Dermis blood vessel endothelial cell (primary cell): ENCODE measurements at places on chromosomes 7 and 10. TPM values are rescaled to one million over a fixed set of nuclear protein-coding genes. Genes with fewer than 3 reads are reported as not detected.

CREB5 gene
- 1.5 and 4.1 TPM in 2 replicates for total RNA-seq

DNA sequence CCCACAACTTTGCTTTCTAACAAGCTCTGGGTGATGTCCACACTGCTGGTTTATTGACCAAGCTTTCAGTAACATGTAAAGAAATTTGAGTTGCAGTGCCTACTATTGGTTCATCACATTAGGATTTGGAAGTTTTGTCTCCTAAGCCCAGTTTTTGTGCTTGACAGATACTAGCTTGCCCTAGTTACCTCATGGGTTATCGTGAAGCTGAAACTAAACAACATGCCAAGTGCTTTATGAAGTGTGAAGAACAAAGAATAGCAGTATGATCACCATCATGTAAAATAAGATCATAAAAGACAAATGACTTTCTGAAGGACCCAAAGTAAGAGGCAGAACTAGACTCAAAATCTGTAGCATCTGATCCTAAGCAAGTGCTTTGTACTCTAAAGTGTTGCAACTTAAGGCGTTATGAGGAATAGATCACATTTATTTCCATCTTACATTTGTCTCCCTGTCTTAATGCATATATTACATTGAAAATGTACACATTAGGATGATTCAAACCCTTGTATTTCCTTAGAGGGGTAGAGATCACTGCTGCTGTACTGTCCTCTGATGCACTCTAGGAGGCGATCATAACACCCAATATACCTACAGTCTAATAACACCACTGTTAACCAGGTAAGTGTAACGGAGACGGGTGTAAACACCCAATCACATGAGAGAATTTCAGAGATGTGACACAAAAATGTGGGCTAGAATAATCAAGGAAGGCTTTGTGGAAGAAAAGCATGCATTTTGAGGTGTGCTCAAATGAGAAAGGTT, 71.3 kb downstream of the NRCAM start:
- no peak for DNase-seq

DNA sequence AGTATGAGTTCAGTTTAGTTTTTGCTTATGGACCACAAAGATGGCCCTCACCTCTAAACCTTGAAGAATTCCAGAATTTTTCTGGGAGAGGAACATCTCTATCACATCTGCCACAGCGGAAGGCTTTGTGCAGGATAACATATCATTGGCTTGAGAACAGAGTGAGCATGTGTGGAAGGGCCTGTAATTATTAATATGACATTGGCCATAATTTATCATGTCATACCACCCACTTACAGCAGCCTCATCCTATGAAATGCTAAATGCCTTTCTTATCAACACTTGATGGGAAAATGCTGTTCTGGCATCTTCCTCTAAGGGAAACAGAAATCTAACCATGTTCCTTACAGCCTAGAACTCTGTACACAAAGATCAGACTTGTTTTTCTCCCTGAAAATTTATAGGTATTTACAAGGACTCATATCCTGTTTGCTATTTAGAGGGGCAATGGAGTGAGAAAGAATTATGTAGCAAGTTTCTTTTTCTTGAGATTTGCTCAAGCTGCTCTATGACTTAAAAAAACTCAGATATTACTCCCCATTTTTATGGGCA, 817.3 kb downstream of the LRMDA start:
- no peak for DNase-seq

DNA sequence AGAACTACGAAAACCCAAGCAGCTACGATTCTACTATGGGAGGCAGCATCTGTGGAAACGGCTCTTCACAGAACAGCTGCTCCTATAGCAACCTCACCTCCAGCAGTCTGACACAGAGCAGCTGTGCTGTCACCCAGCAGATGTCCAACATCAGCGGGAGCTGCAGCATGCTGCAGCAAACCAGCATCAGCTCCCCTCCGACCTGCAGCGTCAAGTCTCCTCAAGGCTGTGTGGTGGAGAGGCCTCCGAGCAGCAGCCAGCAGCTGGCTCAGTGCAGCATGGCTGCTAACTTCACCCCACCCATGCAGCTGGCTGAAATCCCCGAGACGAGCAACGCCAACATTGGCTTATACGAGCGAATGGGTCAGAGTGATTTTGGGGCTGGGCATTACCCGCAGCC, 81.6 kb upstream of the SAMD8 start:
- DNase-seq, result no peak

MGMT gene
- 18.7 and 39.7 TPM in 2 replicates for total RNA-seq

GRCh38 chr7:116422683-116423082, 76.9 kb upstream of the CAV2 start:
- no peak for DNase-seq

CAV1 gene
- total RNA-seq, result 1,771 and 3,866 TPM in 2 replicates

ASIC3 gene
- 0.42 TPM in 1 of 2 replicates, not detected in the other for total RNA-seq

ENTPD1 gene
- 32.2 and 54.4 TPM in 2 replicates for total RNA-seq

GIMAP2 gene
- total RNA-seq, result 75.9 and 87.0 TPM in 2 replicates

DNA sequence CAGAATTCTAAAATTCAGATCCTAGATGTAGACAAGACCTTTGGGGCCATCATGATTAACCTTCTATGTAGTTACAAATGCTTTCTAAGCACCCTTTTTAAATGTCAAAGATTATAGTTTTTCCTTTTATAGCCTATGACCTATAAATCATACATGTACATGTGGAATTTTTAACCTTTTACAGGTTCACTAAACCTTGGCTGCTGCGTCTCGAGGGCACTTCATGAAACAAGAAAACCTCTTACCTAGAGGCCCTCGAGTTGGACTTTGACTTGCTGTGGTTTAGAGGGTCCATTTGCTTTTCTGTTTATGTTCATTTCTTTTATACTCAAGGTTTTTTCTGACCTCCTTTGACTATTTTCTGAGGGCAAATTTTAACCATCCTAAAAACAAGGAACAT, 302.2 kb downstream of the CSTF2T start:
- no peak for DNase-seq

- DNase-seq, result no peak
These were observed 178.5 kb upstream of the RNF32 start for GRCh38 chr7:156461881-156462665.

- no peak for DNase-seq
These were observed 125.6 kb downstream of the CXCL12 start for GRCh38 chr10:44259090-44259874.

DNA sequence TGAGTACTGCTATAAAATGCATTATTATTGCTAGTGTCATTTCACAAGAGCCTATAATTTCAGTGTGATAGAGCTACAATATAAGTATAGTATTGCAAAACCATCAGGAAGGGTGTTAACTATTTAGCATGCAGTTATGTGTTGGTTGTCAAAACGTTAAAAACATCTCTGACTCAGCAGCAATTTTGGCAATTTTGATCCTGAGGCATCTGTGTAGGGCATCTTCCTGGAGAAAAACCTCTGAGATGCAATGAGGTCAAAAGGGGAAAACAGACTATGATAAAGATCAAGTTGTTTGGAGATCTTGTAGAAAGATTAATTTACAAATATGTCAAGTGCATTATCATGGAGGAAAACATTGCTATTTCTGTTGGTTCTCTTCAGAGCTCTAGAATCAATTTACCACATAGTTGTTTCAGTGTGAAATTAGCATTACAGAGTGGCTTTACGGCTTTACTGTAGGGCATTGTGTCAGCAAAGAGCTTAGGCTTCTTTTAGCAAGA, 5.3 kb downstream of the CFTR start:
- no peak for DNase-seq

SSC4D gene
- total RNA-seq, result 0.68 and 0.98 TPM in 2 replicates

GRCh38 chr7:128206017-128206746, 34.9 kb upstream of the LEP start:
- no peak for DNase-seq

ETV1 gene
- total RNA-seq, result 5.6 and 10.4 TPM in 2 replicates

DNA sequence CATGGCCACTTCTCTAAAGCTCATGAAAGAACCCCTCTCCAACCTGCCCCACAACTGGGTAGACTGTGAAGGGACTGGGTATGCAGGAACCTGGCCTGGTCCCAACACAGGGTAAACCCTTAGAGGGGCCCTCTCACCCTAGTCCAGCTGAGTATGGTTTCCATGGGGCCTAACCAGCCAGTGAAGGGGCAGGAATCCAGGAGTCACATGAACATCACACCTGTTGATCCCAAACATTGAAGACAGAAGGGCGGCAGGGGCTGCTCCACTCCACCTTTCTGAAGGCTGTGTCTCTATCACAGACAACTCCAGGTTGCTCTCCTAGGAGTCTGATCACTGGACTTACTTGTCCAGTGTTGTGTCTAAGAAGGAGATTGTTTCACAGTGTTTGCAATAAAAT, 30.8 kb downstream of the GRID1 start:
- no peak for DNase-seq

DNA sequence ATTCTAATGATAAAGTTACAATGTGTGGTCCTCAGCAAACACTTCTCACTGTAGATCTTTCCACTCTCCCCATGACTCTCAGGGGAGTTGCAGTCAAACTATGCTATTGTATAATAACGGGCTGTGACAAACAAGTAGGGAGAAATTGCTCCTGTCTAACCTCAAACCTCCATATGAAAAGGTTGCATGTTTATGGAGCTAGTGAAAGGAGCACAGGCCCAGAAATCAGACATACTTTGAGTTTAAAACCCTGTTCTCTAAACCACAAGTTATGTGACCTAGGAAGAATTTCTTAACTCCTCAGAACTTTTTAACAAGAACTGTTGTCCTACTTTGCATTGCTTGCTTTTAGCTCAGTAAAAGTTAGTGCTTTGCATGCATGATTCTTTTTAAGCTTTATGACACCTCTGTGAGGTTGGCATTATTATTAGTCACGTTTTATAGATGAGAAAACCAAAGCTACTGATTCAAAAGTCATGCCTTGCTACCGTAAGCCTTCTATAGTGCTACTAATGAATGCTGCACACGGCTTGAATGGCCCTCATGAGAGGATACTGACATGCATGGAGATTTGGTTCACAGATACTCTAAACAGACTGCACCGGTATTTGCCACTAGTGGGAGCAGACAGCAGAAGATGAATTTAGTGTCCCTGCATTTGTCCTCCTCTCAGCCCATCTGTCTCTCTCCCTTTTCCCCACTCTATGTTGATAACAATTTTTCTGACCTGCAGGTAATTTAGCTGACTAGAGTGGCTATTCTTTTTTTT, 129.5 kb upstream of the PCGF5 start:
- peak; percentile 6 for DNase-seq

DNA sequence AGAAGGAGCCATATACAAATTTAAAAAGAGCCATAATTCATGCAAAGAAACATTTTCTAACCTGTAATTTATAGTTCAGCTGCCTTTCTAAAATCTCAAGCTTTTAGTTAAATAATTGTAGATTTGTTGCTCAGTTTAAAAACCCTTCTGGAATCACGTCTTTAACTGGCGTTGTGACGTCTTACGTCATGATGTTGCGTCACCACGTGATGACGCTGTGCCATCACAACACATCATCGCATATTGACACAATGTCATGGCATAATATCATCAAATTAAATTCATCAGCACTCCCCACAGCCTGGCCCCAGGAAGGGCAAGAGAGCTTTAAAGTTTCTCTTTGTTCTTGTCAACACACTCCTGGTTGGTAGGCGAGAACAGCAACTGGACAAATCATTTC, 194.8 kb downstream of the GRM8 start:
- no peak for DNase-seq

- peak; percentile 36 for DNase-seq
These were observed 534 bp downstream of the FZD9 start for GRCh38 chr7:73433924-73434700.

MYPN gene
- total RNA-seq, result under 0.01 TPM in 1 of 2 replicates, not detected in the other

DNA sequence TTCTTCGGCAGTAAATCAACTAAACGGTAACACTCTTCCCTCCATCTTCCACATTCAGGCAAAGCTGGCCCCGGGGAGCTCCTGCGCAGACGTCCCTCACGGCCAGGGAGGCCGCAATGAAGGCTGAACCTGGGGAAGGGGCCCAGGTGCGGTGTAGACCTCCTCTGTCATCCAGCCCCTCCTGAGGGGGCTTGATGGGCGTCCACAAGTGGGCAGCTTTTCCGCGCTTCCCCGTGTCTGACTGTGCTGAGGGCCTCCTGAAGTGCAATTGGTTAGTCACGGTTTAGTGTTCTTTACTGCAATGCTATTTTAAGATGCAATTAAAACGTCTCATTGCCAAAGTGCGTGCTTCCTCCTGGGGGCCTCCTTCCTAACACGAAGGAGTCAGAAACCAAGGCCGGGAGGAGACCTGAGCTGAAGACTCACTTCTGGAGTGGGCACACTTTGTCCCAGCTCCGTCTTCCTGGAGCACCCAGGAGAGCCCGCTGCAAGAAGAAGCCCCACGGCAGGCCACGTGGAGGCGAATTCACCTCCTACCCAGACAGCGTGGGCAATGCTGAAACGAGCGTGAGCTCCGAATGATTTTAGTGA, 173.3 kb downstream of the ELFN1 start:
- DNase-seq, result no peak

- DNase-seq, result peak; percentile 65
These were observed 44.0 kb upstream of the COL13A1 start for GRCh38 chr10:69757553-69758309.

DNA sequence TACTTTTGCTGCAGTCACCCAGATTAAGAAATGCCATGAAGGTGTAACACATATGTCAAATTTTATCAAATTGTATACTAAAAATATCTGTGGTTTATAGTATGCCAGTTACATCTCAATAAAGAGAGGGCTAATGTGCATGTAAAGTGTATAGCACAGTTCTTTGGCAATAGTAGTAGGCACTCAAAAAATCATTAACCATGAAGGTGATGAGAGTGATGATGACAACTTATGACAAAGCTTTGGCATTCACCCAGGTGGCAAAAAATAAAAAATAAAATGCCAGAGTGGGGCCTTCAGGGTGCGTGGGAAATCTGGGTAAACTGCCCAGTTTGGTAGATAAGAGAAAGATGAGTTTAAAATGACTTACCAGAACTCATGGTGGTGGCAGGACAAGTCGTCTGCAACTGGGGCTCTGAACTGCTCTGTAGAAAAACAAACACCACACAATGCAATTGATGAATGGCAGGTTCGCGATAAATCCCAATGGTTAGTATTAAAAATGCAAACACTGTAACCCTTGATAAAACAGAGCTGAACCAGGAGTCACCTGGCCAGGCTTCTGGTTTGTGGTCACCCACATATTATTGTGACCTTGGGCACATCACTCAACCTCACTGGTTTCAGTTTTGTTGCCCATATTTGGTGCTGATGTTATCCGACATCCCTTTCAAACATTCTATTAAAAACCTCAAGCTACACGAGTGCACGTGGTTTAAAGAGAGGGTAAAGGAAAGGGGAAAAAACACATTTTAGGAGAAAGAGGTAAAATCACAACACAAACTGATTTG, 120.2 kb downstream of the SORBS1 start:
- DNase-seq, result no peak

- no peak for DNase-seq
These were observed 18.5 kb downstream of the SEPTIN7 start for GRCh38 chr7:35819310-35819709.

EPDR1 gene
- total RNA-seq, result 1.7 and 7.2 TPM in 2 replicates

GRCh38 chr10:131900350-131901152, at the start of gene PPP2R2D:
TSS of gene PPP2R2D (plus strand) at chr10:131901008. CDS start at chr10:131901149, 141 bp downstream.
- peak; percentile 94 for DNase-seq

GRCh38 chr10:47295411-47295810, 4.6 kb upstream of the GDF10 start:
- no peak for DNase-seq

FAM237B gene
- not detected in 2 replicates for total RNA-seq

CTAGE8 gene
- total RNA-seq, result 0.14 TPM in 1 of 2 replicates, not detected in the other

- no peak for DNase-seq
These were observed 98.8 kb downstream of the INPP5A start for GRCh38 chr10:132636358-132636757.

GRCh38 chr10:70692043-70692603, 19.8 kb downstream of the ADAMTS14 start:
- no peak for DNase-seq
